Right ventricle myocardium inferior (tissue), 1 donor: ENCODE measurements at places on chromosomes 6 and 20. TPM values are rescaled to one million over a fixed set of nuclear protein-coding genes. Genes with fewer than 3 reads are reported as not detected.

ENPP4 gene
- 20.0 TPM for total RNA-seq

HLA-DOB gene
- total RNA-seq, result not detected

HLA-DMB gene
- total RNA-seq, result 8.8 TPM

SLC17A1 gene
- not detected for total RNA-seq

PMEPA1 gene
- total RNA-seq, result 23.9 TPM

PRELID3B gene
- 45.7 TPM for total RNA-seq

COL20A1 gene
- not detected for total RNA-seq

HLA-DRA gene
- total RNA-seq, result 99.2 TPM

DNA sequence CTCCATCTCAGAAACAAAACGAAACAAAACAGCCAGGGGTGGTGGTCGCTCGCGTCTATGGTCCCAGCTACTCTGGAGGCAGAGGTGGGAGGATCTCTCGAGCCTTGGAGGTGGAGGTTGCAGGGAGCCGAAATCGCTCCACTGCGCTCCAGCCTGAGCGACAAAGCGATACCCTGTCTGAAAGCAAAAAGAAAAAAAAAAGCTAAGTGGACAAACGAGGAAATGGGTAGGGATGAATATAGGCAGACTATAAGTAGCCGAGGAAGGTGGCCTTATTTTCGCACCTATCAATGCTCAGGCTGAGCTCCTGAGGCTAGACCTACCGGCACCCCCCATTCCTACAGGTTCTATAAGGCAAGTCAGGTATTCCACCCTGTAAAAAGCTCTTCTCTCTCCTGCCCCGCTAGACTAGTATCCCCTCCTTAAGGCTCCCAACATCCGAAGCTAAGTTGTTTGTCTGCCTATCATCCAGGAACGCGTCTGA lies 650 bp upstream of the CASP8AP2 start:
- DNase-seq, result no peak

- peak; percentile 35 for DNase-seq
These were observed 3.2 kb downstream of the TNFRSF6B start for GRCh38 chr20:63699466-63700198.

DNA sequence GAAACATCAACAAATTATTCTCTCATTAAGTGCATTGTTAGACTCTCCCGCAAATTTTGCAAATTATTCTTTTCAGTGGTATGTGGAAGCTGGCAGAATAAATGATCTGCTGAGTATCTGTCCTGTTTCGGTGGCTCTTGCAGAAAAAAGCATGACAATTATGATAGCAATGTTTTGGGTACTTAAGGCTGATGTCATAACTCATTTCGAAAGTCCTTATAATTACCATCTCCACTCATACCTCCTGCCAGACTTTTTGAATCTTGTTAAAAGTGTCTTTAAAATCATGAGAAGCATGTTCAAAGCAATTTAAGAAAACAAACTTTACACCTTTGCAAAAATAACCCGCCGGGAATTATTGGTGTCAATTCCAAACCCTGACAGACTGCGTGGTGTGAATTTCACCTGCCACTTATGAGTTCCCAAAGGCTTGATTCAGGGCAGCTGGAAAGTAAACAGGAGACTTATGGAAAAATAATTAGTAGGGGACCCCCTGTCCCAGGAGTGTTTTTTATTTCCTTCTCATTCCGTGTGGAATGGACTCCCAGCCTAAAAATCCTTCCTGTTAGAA lies 87.6 kb upstream of the E2F3 start:
- DNase-seq, result no peak

GRCh38 chr20:56422076-56422823 lies 10.2 kb downstream of the CASS4 start:
- DNase-seq, result no peak

DNA sequence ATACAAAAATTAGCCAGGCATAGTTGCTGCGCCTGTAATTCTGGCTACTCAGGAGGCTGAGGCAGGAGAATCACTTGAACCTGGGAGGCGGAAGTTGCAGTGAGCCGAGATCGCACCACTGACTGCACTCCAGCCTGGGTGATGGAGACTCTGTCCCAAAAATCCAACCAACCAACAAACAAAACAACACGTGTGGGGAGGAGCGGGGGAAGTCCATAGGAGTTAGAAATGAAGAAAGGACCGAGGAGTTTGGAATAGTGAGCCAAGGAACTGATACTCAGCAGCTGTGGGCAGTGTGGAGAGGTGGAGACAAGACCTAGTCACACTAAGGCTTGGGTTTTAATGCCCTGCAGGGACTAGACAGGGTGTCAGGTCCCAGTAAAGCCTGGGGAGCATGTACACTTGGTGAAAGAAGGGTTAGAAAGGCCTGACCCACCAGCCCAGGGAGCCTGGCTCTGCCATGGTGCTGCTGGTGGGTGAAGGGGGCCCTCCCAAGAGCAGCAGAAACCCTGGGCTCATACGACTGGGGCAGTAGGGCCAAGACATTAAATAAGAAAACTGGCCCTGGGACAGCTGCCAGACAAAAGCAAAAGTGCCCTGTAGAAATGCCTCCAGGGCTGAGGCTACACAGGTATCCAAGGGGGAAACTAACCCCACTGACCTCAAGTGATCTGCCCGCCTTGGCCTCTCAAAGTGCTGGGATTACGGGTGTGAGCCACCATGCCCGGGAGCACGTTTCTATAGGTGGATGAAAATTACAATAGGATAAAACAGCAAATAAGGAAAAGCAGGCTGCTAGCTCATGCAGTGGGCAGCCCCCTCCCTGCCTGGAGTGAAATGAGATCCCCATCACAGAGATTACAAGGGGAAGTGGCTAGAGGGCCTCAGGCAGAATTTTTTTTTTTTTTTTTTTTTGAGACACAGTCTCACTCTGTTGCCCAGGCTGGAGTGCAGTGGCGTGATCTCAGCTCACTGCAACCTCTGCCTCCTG lies 58.0 kb downstream of the MYH7B start:
- DNase-seq, result no peak

- DNase-seq, result no peak
These were observed 18.4 kb upstream of the MRPS18A start for GRCh38 chr6:43705996-43706395.

GRCh38 chr6:39074486-39074885 lies 25.9 kb downstream of the GLP1R start:
- DNase-seq, result no peak

GRCh38 chr20:16528078-16528477 lies 45.2 kb downstream of the KIF16B start:
- no peak for DNase-seq

- peak; percentile 81 for DNase-seq
These were observed 62.1 kb downstream of the SLC24A3 start for GRCh38 chr20:19274412-19275015.

DNA sequence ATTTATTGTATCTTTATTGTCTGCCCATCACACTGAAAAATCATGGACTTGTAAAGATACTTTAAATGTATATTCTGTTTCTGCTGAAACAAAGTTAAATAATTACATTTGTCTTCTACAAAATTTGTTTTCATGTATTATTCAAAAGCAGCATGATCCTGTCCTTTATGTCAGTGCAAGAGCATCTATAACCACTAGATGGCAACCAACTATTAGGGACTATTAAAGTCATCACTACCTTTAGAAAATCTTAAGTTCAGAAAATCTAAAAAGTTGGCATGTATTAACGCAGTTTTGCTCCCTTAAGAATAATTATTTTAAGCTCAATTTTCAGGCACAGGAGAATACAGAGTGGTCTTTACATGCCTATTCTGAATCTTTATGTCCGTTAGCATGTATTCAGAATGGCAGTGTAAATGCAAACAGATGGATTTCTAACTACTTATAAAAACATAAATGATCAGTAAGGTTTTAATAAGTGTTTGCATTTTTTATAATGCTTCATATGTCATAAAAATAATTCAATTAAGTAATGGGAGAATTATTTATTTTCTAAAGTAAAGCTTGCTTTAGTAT lies 17.8 kb downstream of the TMEM30A start:
- no peak for DNase-seq

DNA sequence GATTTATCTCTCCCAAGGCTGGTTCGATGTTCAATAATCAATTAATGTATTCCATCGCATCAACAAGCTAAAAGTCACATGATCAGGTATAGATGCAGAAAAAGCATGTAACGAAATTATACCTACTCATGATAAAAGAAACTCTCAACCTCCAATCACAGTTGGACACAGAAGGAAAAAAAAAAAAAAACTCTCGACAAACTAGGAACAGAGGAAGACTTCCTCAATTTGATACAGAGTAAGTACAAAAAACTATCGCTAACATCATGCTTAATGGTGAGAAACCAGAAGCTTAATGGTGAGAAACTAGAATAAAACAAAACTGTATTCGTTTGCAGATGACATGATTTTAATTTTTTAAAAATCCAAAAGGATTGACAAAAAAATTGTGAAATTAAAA lies 62.0 kb upstream of the SMIM29 start:
- no peak for DNase-seq

DNA sequence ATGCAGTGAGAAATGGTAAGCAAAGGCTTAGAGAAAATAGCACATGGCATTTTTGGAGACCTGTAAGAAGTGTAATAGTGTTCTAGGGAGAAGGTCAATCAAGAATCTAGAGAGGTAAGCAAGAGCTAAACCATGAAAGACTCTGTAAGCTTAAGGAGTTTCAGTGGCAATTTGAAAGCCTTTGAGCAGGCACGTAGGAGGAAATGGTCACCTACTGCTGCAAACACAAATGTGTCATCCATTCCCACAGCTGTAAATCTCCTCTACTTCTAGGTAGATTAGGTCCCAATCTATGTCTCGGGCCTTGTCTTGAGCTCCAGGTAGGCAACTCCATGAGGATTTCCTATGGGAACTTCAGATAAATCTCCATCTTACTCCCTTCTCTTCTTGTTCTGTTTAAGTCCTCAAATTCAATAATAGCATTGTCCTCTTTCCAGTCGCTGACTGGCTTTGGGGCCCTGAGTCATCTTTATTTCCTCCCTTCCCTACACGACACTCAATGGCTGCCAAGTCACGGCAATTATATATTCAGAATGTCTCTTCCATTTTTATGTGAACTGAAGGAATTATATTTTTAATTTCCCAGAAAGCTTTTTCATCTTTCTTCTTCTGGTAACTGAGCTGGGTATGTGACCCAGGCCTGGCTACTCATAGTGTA lies 24.2 kb upstream of the PAQR8 start:
- no peak for DNase-seq

- DNase-seq, result no peak
These were observed 144.3 kb upstream of the PRDM1 start for GRCh38 chr6:105941621-105942412.

GRCh38 chr20:16451001-16451400 lies 122.2 kb downstream of the KIF16B start:
- no peak for DNase-seq

GRCh38 chr6:99333068-99333467 lies 16.4 kb downstream of the FAXC start:
- no peak for DNase-seq

DNA sequence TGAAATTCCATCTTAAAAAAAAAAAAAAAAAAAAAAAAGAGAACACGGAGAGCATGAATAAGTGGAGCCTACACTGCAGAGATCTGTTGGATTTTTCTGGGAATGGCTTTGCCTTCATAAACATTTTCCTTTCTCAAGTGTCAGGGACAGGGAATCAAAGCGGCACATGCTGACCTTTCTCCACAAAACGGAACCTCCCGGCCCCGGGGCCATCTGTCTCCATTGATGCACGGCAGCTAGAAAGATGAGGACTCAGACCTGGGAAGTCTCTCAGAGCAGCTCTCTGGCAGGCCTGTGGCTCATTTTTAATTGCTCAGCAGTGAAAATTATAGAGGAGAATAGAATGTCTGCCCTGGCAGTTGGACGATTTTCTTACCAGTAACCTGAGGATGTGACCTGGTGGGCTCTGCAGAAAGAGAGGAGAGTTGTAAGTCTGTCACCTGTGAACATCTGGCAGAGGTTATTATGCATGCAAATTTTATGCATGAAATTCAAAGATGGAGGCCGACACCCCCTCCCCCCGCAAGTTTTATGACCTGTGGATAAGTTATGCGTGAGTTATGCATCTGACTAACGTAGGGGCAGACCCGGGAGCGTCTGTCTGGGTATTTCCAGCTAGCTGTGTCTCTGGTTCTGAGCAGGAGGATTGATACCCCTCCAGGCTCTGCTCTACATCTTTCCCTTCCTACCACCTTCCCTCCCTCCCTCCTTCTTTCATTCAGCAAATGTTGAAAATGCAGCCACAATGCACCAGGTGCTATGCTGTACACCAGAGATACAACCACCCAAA lies 352.5 kb downstream of the CDH26 start:
- no peak for DNase-seq

DNA sequence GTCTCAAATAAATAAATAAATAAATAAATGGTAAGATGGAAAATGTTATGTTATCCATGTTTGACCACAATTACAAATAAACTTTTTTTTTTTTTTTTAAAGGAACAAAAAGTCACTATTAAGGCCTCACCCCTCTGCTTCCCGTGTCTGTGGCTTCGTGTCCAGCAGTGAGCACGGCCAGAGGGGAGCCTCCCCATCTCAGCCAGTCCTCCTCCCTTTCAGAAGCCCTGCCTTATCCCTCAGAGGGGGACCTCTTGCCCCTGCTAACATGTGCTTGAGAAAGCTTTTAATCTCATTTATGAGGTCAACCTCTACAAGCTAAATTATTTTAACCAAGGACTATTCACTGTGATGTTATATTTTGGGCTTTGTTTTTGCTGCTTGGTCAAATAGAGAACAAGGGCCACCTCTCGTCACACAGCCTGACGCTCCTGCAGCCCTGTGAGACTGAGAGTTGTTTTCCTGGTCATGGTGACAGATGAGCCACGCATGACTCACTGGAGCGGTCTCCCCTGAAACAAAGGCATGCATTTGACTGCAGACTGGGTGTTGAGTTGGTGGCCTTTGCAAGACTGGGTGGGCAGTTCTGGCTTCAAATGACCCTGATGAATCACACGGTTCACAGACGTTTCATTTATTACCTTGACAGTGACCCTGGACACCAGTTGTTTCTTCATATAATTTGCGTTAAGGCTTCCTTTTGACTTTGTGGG lies 131.8 kb downstream of the TIAM2 start:
- no peak for DNase-seq

DNA sequence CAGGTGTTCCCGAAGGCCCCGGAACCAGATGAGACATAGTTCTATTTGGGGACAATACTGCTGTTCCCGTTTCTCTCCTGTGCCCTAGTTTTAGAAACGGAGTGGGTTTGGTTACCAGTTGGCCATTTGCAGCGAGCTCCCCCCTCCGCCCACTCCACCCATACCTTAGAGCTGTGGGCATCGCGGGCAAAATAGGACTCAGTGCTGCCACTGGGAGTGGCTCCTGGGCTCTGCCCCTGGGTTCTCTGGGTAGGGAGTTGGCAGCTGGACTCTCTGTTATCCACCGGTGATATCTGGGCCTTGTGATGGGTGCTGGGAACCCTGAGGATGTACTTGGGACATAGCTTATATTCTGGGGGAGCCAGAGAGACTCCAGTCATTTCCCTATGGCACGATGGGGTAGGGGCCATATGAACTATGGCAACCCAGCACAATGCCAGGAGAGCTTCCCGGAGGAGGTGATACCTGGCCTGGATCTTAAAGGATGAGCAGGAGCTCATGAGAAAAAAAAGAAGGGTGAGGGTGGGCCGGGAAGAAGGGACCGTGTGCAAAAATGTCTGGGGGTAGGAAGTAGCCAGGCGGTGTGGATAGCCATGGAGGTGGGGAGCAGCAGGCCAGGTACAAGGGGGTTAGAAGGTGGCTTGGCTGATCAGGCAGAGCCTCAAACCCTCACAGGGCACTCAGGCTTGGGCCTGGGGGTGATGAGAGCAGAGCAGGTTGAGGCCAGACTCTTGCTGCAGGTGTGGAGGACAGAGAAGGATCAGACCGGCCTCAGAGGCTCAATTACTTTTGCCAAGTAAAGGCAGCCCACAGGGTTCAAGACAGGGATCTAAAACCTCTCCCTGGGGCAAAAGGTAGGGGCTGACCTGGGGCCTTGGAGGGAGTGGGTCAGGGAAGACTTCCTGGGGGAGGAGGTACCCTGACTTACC lies 9.6 kb downstream of the SRC start:
- no peak for DNase-seq
